Skin of body (tissue), 3 donors: ENCODE measurements at places on chromosomes 5 and 9. TPM values are rescaled to one million over a fixed set of nuclear protein-coding genes. Genes with fewer than 3 reads are reported as not detected.

DNA sequence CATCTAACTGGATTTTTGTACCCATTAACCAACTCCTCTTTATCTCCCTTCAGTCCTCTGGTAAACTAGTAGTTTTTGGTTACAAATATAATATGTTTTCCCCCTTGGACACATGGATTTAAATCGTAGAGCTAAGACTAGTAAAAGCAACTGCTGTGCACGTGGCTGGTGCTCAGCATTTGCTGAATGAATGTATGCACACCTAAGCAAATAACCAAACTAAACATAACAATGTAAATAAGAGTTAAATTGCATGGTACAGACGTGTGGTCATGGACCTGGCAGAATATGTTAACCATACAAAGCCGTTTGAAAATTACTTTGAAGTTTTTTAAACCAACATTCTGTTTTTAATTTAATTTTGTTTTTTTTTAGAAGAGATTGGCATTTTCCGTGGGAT is 65.2 kb upstream of the FYB1 start:
- DNase-seq: no peak

Gene TSSK1B
- 0.10 TPM for total RNA-seq

- peak; percentile 36 for DNase-seq
Measured at GRCh38 chr9:93223260-93224180, 39.6 kb downstream of the WNK2 start.

GRCh38 chr9:6632516-6633183 is 12.9 kb downstream of the GLDC start:
- DNase-seq: no peak

DNA sequence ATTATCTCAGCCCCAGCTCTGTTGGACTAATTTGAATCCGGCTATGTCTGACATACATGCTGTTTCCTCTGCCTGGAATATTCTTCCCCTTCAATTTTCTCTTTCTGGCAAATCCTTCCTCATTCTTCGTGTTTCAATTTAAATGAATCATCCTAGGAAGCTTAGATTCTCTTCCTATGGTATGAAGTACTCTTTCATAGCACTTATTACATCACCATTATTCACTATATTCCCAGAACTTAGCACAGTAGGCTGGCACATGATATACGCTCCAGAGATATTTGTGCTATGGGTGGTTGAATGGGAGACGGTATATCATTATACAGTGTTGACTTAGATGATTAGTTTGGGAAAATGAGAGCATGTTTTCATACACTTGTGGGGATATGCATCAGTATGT is 91.0 kb upstream of the JAK2 start:
- DNase-seq: no peak

GRCh38 chr9:3398232-3398648 is 127.6 kb downstream of the RFX3 start:
- no peak for DNase-seq

Gene FOXD4L6
- not detected for total RNA-seq

GRCh38 chr9:2159521-2160454 is 144.6 kb downstream of the SMARCA2 start:
- DNase-seq: peak; percentile 36

- DNase-seq: no peak
Measured at GRCh38 chr5:76439201-76439600, 36.1 kb downstream of the IQGAP2 start.

- DNase-seq: no peak
Measured at GRCh38 chr5:72448368-72448767, 58.8 kb downstream of the ZNF366 start.

GRCh38 chr5:177557041-177557647 is 2.8 kb upstream of the FAM193B start:
- DNase-seq: no peak

GRCh38 chr5:113294311-113295110 is 140.3 kb downstream of the TSSK1B start:
- DNase-seq: peak; percentile 90

Gene ABLIM3
- 7.9 TPM for total RNA-seq

GRCh38 chr9:71929791-71930440 is 18.5 kb downstream of the C9orf85 start:
- DNase-seq: no peak

DNA sequence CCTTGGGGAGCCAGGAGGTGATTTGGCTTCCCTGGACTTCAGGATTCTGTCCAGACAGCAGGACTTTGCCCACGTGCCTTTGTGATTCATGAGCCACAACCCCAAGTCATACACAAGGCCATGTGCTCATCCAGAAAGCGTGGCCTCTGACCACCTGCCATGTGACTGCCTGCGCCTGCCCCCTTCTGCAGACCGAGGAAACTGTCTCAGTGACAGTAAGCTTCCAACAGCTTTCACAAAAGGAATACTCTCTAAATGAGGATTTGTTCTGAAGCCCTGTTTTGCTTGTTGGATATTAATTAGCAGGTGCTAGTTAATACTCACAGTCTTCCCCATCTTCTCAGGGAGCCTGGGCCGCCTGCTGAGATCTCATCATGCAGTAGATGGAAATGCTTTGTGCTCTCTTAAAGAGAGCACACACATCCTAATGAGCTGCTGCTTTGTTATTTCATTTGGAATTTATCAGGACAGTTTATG is 36.9 kb upstream of the ANGPTL2 start:
- no peak for DNase-seq

DNA sequence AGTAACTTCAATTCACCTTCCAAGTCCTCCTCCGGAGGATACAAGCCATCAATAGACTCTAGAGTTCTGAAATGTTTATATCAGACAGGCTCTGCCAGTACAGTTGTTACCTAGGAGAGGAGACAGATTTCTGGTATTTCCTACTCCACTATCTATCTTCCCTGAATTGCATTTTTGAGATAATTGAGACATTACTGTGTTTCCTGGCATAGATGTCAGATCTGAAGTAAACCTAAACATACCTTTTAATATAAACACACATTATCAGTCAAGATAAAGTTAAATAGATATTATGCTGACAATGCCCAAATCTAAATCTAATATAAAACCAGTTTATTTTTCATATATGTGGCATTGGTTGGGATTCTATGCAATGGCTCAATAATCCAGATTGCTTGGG is 8.2 kb upstream of the TYRP1 start:
- no peak for DNase-seq

Gene ANKRD55
- total RNA-seq: 0.30 TPM

Gene GOLGA1
- 13.5 TPM for total RNA-seq

DNA sequence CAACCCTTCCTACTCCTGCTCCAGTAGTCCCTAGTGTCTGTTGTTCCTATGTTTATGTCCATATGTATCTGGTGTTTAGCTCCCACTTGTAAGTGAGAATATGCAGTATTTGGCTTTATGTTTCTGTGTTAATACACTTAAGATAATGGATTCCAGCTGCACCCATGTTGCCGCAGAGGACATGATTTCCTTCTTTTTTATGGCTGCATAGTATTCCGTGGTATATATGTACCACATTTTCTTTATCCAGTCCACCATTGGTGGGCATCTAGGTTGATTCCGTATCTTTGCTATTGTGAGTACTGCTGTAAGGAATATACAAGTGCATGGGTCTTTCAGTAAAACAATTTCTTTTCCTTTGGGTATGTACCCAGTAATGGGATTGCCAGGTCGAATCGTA is 5.2 kb upstream of the ARRDC3 start:
- no peak for DNase-seq

DNA sequence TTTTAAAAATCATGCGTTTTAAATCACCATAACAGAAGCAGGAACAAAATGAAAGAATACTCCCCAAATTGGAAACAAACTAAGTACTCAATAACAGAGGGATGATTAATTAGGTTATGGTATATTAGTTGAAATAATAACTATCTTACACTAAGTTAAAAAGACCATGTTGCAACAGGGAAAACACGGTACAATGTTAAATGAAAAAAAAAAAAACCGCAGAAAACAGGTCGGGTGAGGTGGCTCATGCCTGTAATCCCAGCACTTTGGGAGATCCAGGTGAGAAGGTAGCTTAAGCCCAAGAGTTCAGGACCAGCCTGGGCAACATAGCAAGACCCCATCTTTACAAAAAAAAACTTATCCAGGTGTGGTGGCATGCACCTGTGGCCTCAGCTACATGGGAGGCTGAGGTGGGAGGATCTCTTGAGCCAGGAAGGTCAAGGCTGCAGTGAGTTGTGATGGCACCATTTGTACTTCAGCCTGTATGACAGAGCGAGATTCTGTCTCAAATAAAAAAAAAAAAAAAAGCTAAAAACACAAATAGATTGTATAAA is 2.4 kb upstream of the PTPN3 start:
- no peak for DNase-seq

Gene TPPP
- total RNA-seq: 1.1 TPM
